ENCODE measurements at places on chromosomes 4 and X.

GRCh38 chr4:41432219-41432618 is 105.7 kb upstream of the LIMCH1 start:
- no peak for DNase-seq

DNA sequence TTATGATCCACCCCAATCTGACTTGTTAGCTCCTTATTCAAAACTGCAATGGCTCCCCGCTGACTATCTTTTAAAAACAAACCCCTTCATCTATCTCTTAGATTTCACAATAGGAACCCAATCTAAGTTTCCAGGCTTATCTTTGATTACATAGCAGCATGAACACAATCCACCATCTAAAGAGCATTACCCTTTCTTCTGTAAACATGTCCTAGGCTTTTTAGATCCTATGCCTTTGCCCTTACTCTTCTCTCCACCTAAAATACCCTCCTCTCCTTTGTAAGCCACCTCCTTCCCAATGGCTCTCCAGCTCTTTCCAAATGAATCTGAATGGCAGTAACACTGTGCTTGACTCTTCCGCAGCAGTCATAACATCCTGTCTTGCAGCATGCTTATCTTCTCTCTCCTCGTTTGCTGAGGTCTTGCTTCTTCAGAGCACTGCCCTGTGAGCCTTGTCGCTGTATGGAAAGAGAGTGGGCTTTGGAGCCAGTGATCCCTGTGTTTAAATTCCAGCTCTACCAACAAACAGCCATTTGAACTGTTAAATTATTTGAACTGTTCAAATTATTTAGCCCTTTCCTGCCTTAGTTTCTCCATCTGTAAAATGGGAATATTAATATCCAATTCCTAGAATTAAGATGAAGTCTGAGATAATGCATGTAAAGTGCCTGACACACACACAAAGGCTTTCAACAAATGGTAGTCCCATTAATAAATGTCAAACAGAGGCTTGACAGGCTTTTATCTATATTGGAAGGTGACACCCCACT is 16.2 kb upstream of the TSPAN5 start:
- DNase-seq, result no peak

GRCh38 chr4:3269991-3270611 is 21.1 kb downstream of the MSANTD1 start:
- DNase-seq, result no peak

DNA sequence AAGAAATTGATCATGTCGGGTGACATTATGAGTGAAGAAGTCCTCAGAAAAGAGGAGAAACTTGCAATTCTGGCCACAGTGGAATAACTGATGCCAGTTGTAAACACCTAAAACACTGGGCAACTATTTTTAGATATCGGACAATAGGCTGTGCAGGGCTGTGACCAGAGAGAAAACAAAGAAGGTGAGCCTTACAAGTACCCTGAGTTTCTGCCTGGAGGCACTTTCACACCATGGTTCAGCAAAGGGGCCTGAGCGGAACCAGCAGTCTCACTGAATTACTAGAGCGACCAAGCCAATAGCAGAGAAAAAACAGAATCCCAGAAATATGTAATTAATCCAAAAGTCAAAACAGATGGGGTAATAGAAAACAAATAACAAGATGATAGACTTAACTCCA is 11.2 kb downstream of the IRAK1 start:
- no peak for DNase-seq

DNA sequence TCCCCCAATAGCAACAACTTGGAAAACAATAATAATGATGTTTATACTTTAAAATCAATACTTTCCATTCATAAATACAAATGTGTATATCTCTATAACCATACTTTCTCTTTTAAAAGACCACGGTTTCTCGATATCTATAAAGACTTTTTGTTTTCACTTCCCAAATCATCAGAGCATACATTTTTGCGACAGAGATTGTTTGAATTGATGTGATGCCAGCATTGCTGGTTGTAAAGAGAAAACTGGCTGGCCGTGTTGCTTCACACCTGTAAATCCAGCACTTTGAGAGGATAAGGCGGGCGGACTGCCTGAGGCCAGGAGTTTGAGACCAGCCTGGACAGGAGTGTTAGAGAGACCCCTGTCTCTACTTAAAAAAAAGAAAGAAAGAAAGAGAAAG is 77.6 kb upstream of the ZNF518B start:
- DNase-seq, result no peak

DNA sequence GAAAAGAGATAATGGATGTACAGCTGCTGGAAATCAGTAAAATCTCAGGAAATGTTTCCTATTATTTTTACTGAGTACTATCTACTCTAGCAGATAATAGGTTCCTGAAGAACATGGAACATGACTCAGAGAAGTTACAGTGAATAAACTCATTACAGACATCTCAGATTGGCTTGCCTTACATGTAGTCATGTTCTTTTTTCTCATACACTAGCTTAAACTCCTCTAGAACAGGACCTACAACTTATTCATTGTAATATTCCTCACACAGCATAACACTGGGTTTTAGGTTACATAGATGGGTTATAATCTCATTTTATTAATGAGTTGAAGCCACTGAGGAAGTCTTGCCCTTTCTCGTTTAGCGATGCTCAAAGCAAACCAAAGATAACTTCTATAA is 86.9 kb upstream of the BMP2K start:
- DNase-seq, result no peak

DNA sequence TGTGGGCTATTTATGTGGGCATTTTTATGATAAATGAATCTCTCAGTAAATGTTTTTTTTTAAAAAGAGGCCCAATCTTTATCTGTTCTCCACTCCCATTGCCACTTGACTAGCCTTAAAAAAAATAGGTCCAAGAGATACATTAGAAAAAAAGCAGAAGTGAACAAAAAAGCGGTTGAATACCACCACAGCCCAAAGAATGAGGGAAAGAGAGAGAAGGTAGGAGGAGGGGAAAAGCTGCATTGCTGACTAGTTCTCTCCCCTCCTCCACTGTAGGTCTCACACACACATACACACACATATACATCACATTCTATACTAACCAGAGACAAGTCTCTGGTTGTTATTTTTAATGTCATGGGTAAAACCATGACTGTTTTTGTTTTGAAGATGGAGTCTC is 95.8 kb upstream of the IL13RA1 start:
- no peak for DNase-seq

DNA sequence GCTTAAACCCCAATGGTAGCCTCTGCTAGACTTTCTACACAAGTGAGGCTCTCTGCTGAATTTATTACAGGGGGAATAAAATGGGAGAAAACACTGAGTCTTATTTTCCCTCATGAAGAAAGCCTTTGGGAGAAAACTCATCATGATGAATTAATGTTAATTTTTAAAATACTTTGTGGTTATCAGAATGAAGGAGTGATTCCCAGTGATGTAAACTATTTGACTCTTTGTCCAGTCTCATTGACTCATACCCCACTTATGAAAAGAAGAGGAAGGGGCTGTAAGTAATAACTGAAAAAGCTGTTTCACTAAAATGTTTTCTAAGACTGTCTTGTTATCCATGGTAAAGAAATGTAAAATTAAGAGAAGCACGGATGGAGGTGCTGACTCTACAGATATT is 208.8 kb downstream of the GRIA3 start:
- DNase-seq, result no peak

DNA sequence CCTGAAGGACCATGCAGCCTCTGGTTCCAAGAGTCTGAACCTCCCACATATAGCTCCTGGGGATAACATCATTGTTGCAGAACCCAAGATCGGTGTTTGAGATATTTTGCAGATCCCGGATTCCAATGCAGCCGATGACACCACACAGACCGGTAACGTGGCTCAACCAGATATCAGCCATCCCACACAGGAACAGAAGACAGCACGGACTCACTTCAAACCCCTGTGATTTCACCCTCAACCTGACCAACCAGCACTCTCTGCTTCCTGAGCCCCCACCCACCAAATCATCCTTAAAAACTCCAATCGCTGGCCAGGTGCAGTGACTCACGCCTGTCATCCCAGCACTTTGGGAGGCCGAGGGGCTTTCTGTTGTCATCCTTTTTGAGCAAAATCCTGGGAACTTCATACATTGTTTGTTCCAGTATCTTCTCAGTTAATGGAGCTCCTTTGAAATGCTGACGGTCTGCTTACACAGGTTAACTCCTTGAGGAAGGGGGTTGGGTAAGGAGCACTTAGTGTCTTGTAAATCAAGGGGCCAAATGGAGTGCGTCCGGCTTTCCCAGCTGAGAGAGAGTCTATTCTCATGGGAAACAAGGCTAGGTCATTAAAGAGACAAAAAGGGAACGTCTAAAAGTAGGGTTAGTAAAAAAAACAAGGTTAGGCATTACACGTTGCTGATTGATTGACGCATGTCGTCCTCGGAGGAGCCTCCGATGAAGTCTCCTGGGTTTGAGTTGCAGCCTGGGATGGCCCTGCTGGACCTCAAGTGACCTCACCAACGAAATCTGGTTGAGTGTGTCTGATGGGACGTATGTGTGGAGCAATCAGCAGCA is 230.4 kb downstream of the CRLF2 start:
- no peak for DNase-seq

- DNase-seq, result no peak
These were observed 59.6 kb downstream of the DCX start for GRCh38 chrX:111352424-111352823.

DNA sequence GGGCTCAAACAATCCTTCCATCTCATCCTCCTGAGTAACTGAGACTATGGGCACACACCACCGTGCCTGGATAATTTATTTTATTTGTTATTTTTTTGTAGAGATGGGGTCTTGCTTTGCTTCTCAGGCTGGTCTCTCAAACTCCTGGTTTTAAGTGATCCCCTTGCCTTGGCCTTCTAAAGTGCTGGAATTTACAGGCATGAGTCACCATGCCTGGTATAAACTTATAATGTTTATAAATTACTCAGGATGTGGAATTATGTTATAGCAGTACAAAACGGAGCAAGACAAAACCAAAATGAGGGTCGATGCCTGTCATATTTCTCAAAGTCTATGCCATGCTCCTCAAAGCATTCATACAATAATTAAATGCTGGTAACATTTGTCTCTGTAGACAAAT is 29.8 kb upstream of the TEX13C start:
- DNase-seq, result no peak

GRCh38 chr4:141684785-141685184 is 48.4 kb downstream of the IL15 start:
- DNase-seq, result no peak

- DNase-seq, result no peak
These were observed 48.5 kb downstream of the WDFY3 start for GRCh38 chr4:84917869-84918600.

- no peak for DNase-seq
These were observed 2.4 kb upstream of the SETD7 start for GRCh38 chr4:139558235-139559088.

GRCh38 chr4:125097729-125098128 is 217.0 kb upstream of the FAT4 start:
- DNase-seq, result no peak

DNA sequence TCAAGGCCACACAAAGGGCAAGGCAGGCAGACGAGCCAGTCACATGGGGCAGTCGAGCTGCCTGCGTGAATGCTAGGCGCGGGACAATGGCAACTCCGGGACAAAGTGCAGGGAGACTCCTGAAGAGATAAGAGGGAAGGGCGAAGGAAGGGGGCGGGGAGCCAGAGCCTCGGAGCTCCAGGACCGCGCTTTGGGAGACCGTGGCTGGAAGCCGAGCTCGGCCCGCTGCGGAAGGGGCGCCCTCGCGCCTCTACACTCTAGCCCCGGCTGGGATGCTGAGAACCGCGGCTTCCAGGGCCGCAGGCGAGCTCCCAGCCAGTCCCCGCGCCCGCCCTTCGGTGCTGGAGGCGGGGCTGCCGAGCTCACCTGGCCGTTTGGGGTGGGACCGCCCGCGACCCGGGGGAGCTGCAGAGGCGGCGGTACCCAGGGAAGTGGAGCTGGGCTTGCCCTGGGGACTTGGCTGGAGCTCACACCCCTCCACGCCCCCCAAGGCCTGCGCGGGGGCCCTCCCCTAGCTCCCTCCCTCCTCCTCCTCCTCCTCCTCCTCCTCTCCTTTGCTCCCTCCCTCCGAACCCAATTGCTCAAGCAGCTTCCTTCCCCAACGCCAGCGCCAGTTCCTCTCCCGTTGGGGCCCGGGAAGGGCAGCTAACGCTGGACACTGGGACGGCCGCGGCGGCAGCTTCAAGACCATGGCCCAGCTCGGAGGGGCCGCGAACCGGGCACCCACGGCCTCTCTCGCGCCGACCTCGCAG is at the start of gene SOWAHD:
TSS of gene SOWAHD (plus strand) at position 610 of the 752 bp plus-strand sequence. CDS start at position 690, 80 bp downstream.
- no peak for DNase-seq

GRCh38 chrX:13845721-13846378 is 29.0 kb upstream of the GPM6B start:
- DNase-seq, result no peak

- no peak for DNase-seq
These were observed 573.8 kb downstream of the KCNIP4 start for GRCh38 chr4:21374641-21375368.

- no peak for DNase-seq
These were observed 1029.0 kb downstream of the FSTL5 start for GRCh38 chr4:161134795-161135194.

DNA sequence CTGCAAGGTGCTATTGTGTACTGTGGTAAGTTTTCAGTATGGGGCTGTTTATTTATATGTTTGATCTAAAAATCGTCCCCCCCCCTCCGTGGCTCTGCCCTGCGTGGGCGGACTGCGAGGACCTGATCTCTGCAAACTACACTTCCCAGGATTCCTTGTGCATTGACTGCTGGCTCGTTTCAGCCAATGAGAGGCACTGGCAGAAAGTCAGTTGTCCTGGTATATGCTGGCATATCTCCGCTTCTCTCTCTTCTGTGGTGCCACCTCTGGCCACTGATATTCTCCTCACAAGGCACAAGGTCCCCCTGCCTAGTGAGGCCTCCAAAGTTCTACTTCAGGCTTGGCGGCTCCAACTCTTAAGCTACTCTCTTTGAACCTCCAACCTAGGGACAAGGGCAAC is 168.8 kb upstream of the ZFP42 start:
- no peak for DNase-seq

GRCh38 chr4:23392860-23393458 is 496.9 kb downstream of the PPARGC1A start:
- no peak for DNase-seq

GRCh38 chr4:150493851-150494250 is 88.1 kb upstream of the MAB21L2 start:
- DNase-seq, result no peak

- no peak for DNase-seq
These were observed 144.0 kb downstream of the SH3KBP1 start for GRCh38 chrX:19743386-19743785.

DNA sequence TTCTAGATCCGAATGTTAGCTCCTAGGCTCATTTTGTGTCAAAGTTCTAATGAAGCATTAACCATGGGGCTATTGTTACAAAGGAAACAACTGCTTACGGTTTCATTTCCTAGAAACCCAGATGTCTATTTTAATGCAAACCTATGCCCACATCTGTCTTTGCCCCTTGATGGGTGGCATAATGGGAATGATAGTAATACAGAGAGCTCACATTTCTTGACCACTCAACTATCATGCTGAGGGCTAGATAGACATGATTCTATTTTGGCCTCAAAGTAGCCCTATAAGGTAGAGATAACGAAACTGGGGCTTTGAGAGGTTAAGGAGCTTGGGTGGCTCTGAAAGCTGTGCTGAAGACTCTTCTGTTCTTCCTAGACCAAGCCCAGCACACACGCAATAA is 1.9 kb downstream of the TLR7 start:
- no peak for DNase-seq

- DNase-seq, result no peak
These were observed 45.2 kb upstream of the BMP15 start for GRCh38 chrX:50865311-50865710.

Measured in HTR-8/SVneo (cell line).